Activated CD4-positive, alpha-beta T cell treated with anti-CD3 and anti-CD28 coated beads, Interleukin-2, amount 50 U/mL, for 16 hours (primary cell): ENCODE measurements at places on chromosomes 2 and 18.

DNA sequence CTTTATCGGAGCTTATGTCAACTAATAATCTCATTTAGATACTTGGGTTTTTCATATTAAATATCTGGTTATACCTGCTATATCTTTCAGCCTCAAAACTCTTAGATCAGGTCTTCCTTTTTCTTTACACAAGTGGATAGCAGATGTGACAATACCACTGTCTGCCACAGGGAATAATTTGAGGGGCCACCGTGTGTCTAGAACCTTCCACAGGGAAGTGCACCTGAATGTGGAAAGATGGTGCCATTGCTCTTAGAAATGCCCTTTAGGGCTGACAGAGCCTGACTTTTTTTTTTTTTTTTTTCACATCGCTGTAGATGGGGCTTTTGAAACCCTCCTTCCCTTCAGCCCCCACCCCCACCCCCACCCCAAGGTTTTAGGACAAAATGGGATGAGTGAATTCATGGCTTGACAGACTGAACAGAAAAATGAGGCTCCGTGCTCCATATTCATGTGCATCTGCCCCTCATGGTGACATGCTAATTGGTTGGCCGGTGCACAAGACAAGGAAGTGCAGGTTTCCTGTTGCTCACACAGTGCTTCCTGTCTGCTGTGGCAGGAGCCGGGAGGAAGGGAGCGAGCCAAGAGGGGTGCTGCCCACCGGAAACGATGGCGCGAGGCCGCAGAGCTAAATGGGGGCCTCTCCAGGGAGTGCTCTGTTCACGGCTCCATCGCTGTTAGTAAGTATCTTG is 246.0 kb downstream of the LDLRAD4 start:
- peak; percentile 86 for DNase-seq

DNA sequence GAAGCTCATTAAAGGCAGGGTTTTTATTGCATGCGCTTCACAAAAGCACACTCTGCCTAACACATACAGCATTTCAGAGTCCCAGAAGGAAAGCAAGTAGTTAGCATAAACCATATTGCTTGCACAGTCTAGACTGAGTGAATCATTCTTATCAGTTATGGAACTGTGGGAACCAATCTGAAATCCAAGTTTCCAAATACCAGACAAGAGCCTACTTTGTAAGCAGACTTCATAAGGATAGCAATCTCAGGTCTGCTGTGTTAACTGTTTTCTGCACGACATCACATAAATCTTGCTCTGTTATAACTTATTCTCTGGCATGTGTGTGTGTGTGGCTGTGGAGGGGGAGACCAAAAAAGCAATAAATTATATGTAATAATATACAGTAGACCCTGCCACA is 608.1 kb upstream of the REG3G start:
- DNase-seq = no peak

DNA sequence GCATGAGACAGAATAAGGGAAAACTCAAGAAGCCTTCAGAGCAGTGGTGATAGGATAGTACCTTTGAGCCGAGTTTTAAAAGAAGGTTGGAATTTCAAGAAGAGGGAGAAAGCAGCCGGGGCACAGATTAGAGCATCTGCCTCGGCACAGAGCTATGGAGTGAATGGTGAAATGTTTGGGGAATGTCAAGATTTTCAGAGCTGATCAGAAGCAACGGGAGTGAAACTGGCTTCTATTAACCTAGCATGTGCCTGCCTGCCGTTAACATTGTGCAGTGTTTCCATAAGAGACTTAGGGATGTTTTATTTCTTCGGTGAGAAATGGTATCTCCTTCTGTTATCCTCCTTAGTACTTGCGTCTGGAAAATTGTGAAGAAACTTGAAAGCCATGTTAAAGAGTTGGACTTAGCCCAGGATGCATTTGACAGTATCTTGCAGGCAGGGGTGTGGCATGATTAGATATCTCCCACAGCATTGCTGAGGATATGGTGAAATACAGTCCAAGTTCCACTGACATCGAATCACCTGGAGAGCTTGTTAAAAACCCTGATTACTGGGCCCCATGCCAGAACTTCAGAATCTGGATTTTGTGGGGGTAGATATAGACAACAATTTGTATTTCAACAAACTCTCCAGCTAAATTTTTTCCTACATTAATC is 96.8 kb upstream of the PPP1CB start:
- no peak for DNase-seq

DNA sequence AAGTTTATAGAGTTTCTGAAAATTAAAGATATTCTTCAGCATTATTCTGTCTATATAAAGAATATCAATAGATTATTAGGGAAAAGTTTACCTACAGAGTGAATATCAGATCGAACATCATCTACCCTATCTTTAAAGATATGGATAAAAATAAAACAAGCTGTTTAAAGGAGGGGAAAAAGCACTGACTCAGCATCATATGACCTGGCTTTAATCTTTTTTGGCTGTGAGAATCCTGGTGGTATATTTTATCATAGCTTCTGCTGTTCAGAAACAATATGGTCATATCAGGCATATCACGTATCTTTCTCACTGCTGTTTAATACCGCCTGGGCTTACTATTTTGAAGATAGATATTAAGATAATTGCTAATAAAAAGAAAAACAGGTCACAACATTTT is 80.2 kb downstream of the NEB start:
- no peak for DNase-seq

GRCh38 chr2:186641132-186641806 is 51.4 kb downstream of the ITGAV start:
- DNase-seq = peak; percentile 36

GRCh38 chr2:10087360-10087759 is 7.1 kb upstream of the CYS1 start:
- no peak for DNase-seq

DNA sequence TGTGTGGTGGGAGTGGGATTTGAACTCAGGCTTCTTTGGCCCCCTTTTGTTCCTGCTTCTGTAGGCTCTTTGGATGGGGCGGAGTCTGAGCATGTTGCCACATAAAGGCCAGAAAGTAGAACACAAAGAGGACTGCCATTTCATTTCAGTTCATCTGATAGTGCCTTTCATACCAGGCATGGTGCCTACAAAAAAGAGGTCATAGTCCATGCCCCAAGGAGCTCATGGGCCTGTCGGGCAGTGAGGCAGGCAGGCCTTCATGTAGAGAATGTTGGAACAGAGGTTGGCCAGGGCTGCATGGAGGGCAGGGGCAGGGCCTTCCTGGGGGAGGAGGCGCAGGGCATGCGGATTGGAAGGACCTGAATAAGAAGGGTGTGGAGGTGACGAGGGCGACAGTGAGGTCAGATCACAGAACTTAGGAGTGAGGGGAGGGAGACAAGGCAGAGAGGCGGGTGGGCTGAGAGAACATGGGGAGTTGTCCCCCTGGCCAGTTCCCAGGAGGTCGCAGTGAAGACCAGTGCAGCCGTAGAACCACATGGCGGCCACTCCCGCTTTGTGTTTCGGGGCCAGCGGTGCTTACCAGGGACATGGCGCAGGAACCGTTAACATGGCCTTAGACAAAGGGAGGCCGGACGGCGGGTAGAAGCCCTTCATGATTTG is 49.1 kb downstream of the ITGB1BP1 start:
- no peak for DNase-seq

GRCh38 chr2:85635636-85636035 is 19.6 kb downstream of the USP39 start:
- DNase-seq = no peak

DNA sequence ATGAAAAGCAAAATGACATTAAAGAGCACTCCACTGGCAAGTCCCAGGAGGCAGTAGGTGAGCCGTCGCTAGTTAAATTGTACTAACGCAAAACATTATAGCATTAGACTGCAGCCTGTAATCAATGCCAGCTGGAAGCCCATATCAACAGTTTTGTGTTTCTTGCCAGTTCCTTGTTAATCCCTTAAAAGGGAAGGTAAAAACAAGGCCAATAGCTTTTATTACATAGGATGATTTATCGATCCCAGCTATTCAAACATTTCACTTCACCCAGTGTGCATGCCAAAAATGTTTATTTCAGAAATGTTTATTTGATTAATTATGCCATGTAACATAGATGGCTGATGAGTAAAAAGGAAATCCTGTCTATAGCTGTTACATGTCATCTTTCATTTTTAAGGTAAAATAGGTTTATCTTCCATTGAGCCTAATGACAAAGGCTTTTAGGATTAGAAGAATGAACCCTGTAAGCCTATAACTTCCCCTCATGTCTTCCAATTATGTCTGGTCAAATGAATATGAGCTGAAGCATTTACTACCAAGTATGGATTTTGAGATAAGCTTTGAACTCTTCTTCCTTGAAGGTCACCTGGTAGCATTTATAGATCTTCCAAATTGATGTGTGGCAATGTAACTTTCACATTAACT is 591.2 kb downstream of the RNF144A start:
- DNase-seq = no peak

DNA sequence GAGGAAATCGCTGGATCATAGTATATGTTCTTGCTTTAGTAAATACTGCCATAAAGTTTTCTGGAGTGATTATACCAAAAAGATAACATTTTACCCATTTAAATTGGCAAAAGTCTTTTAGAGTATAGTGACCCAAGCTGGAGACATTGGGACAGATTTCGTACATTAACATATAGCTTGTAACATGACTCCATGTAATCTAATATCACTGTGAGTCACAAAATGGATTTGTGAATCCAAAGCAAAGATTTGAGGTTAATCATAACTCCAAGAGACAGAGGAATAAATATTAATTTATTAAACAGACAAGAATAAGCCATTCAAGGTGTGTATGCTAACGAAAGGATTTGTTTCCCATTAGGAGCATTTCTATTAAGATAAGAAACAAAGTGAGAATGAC is 45.0 kb upstream of the RMP24 start:
- DNase-seq = no peak

GRCh38 chr18:35073186-35074105 is 32.2 kb downstream of the MAPRE2 start:
- DNase-seq = no peak

DNA sequence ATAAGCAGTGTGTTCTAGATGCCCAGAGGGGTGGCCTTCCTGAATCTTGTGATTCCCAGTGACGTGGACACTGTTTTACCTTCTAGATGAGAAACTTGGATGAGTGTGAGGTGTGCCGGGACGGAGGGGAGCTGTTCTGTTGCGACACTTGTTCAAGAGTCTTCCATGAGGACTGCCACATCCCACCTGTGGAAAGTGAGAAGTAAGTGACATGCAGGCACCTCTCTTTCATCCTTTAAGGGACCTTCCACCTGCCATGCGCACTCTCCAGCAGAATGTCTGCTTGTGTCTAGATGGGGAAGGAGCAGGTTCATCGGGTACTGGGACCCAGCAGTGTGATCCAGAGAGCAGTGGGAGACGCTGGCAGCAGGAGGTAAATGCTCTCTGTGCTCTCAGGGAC is 16.0 kb upstream of the SP100 start:
- DNase-seq = no peak
